ENCODE measurements at places on chromosomes 3 and 15.
A peak's percentile ranks its signal among the peaks of the same experiment; 100 is the strongest.

DNA sequence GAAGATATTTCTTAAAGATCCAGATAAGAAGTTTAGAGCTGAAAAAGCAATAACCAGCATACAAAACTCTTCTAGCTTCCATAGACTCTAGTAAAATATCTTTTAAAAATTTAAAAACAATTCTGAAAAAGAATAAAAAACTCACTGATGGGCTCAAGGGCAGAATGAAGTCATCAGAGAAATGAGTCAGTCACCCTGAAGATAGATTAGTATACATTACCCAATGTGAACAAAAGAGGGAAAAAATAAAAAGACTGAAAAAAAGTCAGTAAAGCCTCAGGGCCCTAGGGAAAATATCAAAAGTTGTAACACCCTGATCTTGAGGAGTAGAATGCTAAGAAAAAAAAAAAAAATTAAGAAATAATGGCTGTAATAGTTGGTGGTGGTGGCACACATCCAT is 11.4 kb downstream of the DET1 start:
- no peak for DNase-seq

DNA sequence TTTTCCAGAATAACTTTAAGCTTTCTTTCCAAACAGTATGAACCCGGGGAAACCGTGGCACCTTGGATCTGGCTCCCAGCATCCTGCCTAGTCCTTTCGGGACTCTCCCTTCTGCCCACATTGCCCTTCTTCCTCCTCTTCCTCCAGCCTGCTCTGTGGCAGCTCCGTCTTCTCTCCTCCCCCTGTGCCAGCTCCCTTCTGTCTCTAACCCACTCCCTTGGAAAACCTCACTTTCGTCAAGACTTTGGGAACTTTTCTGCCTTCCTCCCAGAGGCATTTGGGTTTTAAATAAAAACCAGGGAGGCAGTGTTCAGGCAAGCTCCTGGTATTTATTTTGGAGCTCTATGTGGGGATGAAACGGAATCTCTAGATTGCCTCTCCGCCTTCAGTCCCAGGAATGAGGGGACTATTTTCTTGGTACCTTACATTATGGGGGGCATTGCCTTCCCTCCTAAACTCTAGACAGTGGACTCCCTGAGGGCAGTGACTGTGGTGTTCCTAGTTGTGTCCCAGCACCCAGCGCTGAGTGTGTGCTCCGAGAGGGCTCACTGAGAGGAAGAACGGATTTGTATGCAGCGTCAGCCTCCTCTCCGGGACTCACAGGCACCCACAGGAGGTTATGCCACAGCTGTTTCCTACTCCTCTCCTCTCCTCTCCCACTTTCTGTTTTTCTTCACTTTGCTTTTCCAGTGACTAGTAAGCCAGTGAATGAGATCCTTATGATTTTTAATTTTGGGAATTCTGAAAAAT is 105.4 kb upstream of the MRPS22 start:
- no peak for DNase-seq

- DNase-seq, result peak; percentile 11
Observed at GRCh38 chr15:51649659-51650521, 27.3 kb upstream of the DMXL2 start.

- DNase-seq, result no peak
Observed at GRCh38 chr3:50127251-50127691, 27.9 kb upstream of the SEMA3F start.

DNA sequence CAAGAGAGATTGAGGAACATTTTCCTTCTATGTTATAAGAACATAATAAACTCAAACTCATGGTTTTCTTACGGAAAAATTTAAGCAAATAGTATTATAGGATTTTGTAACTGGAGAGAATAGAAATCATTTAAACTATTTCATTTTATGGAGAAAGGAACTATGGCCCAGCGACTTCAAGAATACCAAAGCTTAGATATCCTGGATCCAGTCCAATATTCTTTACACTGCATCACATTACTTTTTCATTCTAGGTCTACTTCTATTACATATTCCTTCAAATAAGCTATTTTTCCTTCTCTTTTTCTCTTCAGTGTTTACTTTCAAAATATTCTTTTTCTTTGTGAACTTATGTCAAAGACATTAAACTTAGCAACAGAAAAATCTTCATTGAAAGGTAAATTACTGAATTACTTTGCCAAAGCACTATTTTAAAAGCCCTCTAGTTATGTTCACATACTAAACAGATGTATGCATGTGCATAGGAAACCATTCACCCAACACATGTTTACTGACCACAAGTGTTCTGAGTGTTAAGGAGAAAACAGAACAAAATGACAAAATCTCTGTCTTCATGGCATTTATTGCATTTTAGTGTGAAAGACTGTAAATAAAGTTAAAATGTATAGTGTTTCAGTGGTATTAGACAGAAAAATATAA is 20.4 kb downstream of the KPNA4 start:
- DNase-seq, result no peak

DNA sequence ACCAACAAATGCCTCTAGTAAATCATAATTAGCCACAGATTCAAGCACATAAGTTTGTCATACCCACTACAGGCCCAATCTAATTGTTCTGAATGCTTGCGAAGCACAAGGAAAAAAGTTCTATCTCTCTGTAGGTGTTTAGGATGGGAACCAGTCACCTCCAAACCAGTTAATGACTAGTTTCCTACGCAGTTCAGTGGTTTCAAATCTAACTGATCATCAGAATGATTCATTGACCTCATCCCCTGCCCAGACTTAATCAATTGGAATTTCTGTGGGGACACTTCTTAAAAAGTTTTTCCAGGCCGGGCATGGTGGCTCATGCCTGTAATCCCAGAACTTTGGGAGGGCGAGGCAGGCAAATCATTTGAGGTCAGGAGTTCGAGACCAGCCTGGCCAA is 24.3 kb upstream of the MASP1 start:
- DNase-seq, result no peak

- DNase-seq, result no peak
Observed at GRCh38 chr3:197186887-197187588, 111.4 kb downstream of the DLG1 start.

DNA sequence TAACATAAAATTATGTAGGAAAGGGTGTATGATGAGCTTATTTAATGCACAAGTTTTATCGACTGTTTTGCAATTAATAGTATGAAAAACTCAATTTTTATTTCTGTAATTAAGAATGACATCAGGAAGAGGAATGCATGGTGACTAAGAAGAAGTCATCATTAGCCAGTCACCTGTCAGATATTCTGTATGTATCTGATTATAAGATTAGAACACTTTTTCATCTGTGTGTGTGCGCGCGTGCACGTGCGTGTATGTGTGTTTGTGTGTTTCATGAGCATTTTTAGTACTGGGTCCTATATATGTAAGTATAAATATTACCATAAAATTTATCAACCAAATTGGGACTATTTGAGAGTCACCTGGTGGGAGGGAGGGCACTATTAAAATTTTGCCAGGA is 5.0 kb upstream of the ABHD2 start:
- DNase-seq, result no peak

DNA sequence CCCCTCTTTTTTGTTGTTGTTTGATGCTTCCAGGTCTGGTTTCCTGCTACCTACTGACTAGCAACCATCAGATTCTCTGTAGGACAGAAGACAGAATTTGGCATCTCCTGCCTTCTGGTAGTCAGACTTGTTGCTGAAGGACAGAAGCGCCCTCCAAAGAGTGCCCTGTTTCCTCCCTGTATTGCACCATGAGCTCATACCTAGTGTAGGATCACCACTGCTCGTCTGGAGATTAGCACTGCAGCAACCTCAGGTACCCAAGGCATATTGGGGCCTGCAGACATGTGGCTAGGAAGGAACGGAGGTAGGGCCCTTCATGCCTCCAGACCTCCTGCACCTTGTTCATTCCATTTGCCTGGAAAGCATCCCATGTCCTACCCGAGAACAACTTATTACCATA is 78.1 kb downstream of the NPTN start:
- no peak for DNase-seq

- DNase-seq, result no peak
Observed at GRCh38 chr3:152076148-152076547, 192.6 kb upstream of the MBNL1 start.

GRCh38 chr3:31661993-31662670 is 129.4 kb downstream of the STT3B start:
- DNase-seq, result no peak
